ENCODE measurements at places on chromosomes 4 and X.
A peak's percentile ranks its signal among the peaks of the same experiment; 100 is the strongest.

GRCh38 chrX:78133238-78133960 lies 6.1 kb downstream of the TAF9B start:
- DNase-seq, result no peak

- DNase-seq, result no peak
These were observed 43.8 kb downstream of the ADGRA3 start for GRCh38 chr4:22471999-22472461.

DNA sequence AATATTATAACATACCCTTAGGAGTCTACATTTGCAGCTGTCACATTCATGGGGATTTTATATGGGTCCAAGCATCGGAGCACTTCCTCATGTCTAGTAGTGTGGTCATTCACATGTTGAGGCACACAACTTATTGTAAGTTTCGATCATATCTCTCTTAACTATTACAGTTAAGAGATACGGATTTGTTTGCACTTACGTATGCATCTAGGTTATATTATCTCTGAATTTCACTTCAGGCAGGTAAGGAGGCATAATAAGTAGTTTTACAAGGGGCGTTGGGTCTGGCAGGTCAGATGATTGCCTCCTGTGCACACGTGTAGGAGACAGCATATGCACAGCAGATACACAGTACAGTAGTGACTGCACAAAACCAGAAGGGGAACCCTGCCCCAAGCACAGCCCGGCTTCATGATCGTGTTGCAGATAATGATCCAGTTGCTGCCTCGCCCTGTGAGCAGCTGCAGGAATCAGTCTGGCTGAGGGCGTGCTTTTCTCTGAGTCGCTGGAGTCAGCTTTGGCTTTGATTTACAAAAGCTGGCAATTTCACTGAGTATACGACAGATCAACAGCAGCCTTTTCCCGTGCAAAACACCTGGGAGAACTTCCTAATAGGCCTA lies 302.9 kb upstream of the GATB start:
- DNase-seq, result no peak

- no peak for DNase-seq
These were observed 147.7 kb downstream of the SH3KBP1 start for GRCh38 chrX:19739683-19740082.

GRCh38 chr4:182504463-182504862 lies 261.3 kb downstream of the TENM3 start:
- DNase-seq, result no peak

DNA sequence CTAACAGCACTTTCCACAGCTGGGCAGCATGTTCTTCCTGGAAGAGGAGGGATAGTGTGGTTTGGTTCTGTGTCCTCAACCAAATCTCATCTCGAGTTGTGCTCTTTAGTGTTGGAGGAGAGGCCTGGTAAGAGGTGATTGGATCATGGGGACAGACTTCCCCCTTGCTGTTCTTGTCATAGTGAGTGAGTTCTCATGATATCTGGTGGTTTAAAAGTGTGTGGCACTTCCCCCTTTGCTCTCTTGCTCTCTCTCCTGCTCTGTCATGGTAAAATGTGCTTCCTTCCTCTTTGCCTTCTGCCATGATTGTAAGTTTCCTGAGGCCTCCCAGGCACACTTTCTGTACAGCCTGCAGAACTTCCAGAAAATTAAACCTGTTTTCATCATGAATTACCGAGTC lies 133.7 kb upstream of the NDP start:
- DNase-seq, result no peak

GRCh38 chrX:102978594-102978993 lies 41.5 kb downstream of the RAB40AL start:
- DNase-seq, result no peak

GRCh38 chrX:13046141-13046855 lies 1.9 kb upstream of the FAM9C start:
- DNase-seq, result no peak

GRCh38 chr4:157013656-157014055 lies 42.1 kb upstream of the PDGFC start:
- DNase-seq, result no peak

DNA sequence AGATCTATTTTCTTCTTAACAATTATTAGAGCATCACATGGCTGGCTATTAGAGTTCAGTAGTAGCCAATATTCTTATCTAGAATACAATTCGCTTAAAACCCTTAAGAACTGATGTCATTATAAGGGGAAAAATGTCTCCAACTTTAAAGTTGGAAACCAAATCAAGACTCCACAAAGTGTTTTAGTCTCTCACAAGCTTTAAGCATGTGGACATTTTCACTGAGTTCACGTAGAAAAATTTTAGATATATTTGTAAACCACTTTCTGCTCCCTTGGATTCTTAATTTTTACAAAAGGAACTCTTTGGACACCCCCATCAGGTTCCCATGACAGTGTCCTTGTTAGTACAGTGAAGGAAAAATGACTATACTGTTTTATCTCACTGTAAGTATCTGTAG lies 123.9 kb upstream of the NAP1L5 start:
- no peak for DNase-seq

DNA sequence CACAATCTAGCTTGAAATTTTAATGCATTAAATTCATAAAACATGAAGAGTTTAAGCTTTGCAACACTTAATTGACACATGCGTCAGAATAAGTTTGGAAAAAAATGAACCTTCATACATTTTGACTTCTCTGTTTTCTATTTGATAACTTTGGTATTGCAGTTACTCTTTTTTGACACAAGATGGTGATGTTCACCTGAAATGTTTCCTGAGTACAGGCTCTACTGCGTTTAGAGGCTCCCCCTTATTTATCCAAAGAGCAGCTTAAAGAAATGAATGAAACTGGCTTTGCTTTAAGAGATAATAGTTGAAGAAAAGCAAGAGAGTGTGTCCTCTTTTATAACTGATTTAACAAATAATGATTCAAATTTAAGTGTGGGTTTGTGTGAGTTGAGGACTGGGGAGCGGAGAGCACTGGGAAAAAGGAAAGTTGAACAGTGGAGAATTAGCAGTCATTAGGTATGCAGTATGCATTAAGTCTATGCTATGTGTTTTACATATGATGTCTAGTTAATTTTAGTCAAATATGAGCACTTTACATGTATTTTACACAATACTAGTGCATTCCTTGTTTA lies 180.6 kb upstream of the NUDT6 start:
- no peak for DNase-seq

DNA sequence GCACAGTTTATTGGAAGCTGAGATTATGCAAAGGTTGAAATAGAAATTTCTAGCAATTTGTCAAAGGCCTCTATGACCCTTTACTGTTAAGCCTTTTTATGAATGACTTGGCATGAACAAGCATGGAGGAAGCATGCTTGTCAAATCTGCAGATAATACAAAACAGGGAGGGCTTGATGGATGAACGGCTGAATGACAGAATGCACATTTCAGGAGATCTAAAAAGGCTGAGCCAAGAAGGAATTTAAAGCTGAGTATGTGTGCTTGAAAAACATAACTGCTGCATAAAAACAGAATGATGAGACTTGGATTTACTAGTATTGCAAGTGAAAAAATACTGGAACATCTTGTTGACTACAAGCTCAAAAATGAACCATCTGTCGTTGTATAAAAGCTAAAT lies 29.0 kb upstream of the UBE2K start:
- DNase-seq, result no peak

DNA sequence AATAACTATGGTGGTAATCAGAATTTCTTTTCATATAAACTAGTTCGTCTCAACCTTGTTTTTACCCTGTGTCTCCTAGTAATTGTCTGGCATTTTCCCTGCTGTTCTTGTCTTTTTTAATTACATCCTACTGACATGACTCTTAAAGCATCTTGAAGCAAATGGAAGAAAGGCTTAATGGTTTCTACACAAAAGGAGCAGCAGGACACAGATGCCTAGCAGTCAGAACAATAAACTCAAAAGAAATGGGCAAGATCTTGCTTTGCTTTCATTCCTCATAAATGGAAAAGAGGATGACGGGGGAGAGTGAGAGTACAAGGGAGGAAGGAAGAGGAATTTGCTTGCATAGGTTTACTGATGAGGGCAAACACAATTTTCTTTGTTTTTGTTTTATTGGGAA lies 293.2 kb upstream of the EMCN start:
- no peak for DNase-seq

DNA sequence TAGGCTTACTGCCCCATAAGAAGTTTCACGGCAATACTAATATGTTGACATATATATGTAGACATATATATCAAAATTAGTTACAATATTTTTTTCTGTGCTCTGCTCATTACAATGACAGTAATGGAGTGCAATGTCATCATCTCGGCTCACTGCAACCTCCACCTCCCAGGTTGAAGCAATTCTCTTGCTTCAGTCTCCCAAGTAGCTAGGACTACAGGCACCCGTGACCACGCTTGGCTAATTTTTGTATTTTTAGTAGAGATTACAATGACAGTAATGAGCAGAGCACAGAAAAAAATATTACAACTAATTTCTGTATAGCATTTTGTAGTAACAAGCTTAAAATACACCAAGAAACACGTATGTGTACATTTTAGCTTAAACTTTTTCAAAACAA lies 7.6 kb downstream of the EIF4E start:
- no peak for DNase-seq

DNA sequence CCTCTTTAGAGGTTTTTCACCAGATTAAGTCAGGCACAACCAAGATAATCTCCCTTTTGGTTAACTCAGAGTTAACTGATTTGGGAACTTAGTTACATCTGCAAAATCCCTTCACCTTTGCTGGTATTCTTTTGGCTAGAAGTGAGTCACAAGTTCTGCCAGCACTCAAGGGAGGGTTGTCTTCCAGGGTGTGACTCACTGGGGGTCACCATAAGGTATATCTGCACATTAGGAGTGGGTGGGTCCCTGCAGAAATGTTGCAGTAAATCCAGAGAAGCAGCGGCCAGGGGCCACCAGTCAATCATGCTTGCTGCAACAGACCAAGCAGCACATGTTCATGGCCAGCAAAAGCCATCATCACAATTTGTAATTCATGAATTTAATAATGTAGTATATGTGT lies 59.8 kb upstream of the MAML3 start:
- no peak for DNase-seq

GRCh38 chrX:29419774-29420553 lies 795.4 kb upstream of the MAGEB2 start:
- DNase-seq, result peak; percentile 5

DNA sequence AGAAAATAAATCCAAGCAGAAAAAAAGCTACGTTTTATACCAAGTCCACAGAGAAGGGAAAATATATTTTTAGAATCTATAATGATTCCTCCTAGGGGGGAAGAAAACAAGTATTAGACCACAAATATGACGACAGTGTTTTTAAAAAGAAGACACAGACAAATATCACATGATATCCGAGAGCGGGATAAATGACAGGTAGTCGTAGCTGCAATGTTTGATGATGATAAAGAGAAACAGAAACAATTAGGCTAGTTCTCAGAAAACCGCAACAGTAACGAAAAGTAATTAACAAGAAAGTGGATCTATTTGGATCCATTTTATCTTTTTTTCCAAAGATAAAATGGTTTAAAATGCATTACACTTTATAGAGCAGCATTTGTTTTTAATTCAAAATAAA lies 918 bp downstream of the HAUS3 start:
- no peak for DNase-seq

- no peak for DNase-seq
These were observed 368.0 kb upstream of the TECRL start for GRCh38 chr4:64777286-64777685.

- DNase-seq, result no peak
These were observed 49.0 kb upstream of the EGFL6 start for GRCh38 chrX:13520351-13520750.

DNA sequence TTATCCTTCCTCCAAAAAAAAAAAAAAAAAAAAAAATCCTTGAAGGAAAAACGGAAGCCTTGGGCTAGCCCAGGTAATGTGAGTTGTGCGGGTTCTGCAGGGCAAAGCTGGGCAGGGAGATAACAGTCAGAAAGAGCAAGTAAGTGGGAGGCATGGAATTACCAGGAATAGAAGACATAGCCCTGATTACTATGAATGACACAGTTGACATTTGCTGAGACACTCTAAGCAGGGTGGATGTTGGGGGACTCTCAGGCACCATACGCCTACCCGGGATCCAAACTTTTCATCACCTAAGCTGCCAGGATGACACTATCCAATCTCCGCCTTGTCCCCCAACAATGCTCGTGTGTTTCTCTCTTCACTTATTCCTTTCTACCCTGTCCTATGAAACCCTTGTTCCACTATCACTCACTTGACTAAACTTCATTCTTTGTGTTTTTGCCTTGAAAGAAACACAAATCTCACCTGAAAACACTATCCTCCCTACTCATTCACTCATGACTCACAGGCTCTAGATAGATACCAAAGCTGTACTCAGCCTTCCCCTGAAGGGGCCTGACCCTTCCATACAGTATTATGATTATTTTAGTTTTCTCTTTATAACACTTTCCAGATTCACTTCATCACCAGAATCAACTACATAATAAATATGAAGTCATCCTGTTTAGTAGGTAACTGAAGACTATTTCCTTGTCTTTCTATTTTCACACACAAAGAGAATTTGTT lies 158.4 kb downstream of the INPP4B start:
- DNase-seq, result no peak

DNA sequence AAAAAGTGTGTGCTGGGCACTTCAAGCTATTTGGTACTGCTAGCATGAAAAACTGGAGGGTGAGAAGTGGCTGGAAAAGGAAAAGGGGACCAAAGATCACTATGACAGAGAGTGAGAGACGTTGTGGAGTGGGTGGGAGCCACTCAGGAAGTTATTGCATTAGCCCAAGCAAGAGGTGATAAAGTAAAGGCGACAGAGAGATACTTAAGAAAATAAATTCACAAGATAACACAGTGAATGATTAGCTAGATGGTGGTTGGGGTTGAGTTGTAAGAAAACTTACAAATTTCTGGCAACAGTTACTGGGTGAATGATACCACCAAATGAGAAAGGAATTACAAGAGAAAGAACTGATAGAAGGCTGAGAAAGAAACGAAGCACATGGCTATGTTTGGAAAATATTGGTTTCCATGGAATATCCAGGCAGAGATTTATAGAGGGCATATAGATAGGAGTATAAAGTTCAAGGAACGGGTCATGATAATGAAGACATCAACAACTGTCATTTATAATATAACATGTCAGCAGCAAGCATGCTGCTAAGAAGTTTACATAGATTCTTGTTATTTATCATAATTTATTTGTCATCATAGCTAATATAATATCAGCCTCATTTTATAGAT lies 60.7 kb downstream of the CASK start:
- DNase-seq, result no peak

- no peak for DNase-seq
These were observed 129.5 kb downstream of the GRID2 start for GRCh38 chr4:92433272-92433758.

- DNase-seq, result no peak
These were observed 238.4 kb upstream of the TAPT1 start for GRCh38 chr4:16464651-16465050.

- DNase-seq, result no peak
These were observed 54.4 kb downstream of the FAM53A start for GRCh38 chr4:1629699-1630083.

DNA sequence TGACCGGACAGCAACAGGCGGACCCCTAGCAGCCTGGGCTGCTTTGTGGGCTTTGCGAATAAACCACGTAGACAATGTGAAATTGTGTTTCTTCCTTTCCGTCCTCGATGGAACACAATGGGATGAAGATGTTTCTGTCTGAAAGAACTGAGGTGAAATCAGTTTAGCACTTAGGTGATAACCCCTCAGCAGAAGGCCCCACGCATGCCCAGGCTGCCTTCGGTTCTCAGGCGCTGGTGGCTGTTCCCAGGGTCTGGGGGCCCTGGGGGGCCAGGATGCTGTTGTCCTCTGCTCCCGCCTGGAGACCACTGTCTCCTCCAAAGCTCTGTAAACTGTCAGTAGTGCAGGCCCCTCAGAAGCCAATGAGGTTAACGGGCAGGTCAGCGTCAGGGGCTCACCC lies 73.9 kb upstream of the HGFAC start:
- no peak for DNase-seq

Measured in pulmonary artery endothelial cell (primary cell).